ENCODE measurements at places on chromosomes 13 and 19.

DNA sequence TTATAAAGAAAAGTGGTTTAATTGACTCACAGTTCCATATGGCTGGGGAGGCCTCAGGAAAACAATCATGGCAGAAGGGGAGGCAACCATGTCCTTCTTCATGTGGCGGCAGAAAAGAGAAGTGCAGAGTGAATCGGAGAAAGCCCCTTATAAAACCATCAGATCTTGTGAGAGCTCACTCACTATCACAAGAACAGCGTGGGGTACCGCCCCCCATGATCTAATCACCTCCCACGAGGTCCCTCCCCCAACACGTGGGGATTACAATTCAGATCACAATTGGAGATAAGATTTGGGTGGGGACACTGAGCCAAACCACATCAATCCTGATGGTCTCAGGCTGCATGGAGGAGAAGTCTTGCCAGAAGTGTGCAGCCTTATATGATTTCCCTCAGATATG, 26.0 kb downstream of the TM9SF2 start:
- no peak for DNase-seq

- DNase-seq, result no peak
Observed at GRCh38 chr19:5558101-5558621, 9.6 kb downstream of the TINCR start.

DNA sequence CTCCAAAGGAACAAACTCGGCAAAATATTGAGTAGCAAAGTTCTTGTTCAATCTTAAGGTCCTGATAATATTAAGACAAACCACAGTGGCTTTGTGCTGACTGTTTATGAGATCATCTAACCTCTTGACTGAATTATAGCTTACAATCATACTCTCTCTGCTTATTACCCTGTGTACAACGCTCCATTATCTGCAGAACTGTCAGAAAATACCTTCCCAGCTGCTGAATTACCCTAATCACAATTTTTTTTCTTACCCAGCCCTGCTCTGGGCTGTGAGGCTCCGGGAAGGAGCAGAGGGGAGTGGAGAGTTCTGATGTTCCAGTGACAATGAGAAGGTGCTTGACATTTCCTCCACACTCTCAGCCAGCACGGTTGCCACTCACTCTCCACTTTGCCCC, 64.8 kb downstream of the DCT start:
- no peak for DNase-seq

DNA sequence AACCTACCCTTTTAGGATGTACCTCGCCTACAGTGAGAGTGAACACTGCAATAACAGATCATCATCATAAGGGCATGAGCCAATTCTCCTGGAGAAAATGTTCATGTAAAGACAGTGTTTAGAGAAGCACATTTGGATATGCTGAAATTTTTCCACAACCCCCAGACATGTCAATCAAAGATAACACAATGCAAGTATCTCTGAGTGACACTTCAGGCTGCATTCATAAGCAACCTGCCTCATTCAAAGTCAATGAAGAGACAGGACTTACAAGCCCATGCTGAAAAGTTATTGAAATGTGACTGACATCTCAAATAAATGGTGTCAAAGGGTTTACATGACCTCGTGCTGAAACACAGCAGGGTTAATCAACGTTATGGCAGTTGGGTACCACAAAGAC, 102.0 kb downstream of the PCDH9 start:
- no peak for DNase-seq

DNA sequence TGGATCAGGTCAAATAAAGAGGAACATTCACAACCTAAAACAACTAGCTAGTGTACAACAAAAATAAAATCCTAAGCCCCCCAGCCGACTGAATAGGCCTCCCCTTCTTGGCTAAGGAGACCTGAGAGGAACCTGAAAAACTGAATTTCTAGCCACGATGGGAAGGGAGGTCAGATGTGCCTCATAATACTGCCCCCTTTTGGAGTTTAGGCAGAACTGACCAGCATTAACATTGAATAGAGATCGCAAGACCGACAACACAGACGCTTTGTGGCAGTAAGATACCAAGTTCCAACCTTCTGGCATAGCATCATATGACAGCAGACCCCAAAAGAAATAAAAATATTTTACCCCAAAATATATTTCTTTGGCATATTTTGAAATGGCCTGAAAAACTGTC, 15.9 kb downstream of the CBY2 start:
- no peak for DNase-seq

GRCh38 chr19:3801412-3802096, 15.4 kb upstream of the MATK start:
- no peak for DNase-seq

GRCh38 chr13:27783111-27783510, 9.2 kb upstream of the GSX1 start:
- no peak for DNase-seq

DNA sequence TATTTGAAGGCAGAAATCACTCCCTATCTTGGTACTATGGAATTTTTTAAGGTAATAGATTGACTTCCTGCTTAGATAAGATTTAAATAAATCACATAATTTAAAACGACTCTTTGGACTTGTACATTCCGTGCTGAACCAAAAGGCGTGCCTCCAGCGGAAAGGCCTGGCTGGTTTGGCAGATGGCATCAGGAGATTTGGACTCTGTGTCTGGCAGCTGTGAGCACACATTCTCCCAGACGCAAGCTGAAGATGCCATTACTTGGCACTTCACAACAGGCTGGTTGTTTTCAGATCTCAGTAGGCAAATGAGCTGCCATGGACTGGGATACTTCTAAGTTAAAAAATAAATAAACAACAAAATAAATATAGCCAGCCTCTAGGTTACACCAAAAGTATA, 104.5 kb upstream of the SLC15A1 start:
- DNase-seq, result no peak

- no peak for DNase-seq
Observed at GRCh38 chr13:45226024-45226423, 25.2 kb upstream of the KCTD4 start.

All from stimulated activated CD4-positive, alpha-beta T cell treated with anti-CD3 and anti-CD28 coated beads, TNF-alpha, amount 100 ng/mL, for 1 hour (primary cell).